ENCODE measurements at places on chromosomes 2 and 18.

- DNase-seq, result no peak
Observed at GRCh38 chr2:237154884-237155851, 69.5 kb downstream of the COPS8 start.

DNA sequence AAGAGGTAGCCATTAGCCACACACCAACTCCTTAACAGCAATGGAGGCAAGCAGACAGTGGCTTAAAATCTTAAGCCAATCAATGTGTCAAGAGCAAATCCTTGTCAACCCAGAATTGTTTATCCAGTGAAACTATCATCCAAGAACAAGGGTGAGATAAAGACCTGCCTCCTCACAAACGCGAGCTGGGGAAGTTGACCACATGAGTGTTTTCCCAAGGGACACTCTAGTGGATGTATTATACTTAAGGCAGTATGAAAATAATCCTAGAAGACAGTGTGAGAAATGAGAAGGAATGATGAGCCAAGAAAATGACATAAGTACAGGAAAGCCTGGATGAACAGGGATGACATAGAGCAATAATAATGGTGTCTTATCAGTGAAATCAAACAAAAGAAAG, 209.6 kb downstream of the TWIST2 start:
- DNase-seq, result no peak

GRCh38 chr2:159201360-159202063, 85.0 kb downstream of the WDSUB1 start:
- DNase-seq, result no peak

DNA sequence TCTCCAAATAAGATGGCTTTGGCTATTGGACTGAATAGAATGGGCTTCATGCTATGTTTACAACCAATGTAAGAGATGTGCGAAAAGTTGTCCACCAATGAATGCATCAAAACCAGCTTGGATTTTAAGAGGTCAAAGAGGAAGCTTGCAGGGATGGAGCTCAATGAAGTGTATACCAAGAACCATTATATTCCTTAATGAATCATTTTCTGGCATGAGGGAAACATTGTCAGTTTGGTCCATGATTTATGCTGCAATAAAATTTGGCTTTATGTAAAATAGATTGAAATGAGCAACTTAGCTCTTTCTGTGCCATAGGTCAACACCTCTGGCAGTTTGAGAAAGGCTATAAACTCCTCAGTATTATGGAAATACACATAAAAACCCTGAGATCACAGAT, 107.3 kb downstream of the SH3BP4 start:
- DNase-seq, result no peak

GRCh38 chr2:66428986-66429612, 5.8 kb upstream of the MEIS1 start:
- peak; percentile 48 for DNase-seq

DNA sequence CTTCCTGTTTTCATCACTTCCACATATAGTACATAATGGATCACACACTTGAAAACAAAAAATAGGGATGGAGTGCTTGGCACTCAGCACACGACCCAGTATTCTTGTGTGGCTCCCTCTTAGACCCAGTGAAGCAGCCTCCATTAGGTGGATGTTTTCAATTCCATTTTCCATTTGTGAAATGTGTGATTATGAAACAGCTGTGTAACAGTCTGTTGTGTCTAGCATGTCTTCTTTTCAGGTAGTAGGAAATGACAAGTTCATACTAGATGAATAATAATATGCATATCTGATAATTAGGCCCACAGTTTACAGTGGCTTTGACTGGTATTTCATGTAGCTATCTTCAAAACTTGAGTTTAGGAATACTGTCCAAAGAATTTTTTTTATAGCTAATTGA, 35.5 kb downstream of the EML6 start:
- no peak for DNase-seq

- DNase-seq, result no peak
Observed at GRCh38 chr18:75454022-75454795, 26.7 kb upstream of the SMIM21 start.

GRCh38 chr18:48222118-48222517, 187.1 kb downstream of the ZBTB7C start:
- peak; percentile 74 for DNase-seq
